Activated naive CD4-positive, alpha-beta T cell treated with anti-CD3 and anti-CD28 coated beads, Interleukin-2, amount 50 U/mL, for 16 hours (primary cell): ENCODE measurements at places on chromosomes 13 and 19.

- no peak for DNase-seq
Observed at GRCh38 chr13:67518785-67519184, 288.6 kb upstream of the PCDH9 start.

DNA sequence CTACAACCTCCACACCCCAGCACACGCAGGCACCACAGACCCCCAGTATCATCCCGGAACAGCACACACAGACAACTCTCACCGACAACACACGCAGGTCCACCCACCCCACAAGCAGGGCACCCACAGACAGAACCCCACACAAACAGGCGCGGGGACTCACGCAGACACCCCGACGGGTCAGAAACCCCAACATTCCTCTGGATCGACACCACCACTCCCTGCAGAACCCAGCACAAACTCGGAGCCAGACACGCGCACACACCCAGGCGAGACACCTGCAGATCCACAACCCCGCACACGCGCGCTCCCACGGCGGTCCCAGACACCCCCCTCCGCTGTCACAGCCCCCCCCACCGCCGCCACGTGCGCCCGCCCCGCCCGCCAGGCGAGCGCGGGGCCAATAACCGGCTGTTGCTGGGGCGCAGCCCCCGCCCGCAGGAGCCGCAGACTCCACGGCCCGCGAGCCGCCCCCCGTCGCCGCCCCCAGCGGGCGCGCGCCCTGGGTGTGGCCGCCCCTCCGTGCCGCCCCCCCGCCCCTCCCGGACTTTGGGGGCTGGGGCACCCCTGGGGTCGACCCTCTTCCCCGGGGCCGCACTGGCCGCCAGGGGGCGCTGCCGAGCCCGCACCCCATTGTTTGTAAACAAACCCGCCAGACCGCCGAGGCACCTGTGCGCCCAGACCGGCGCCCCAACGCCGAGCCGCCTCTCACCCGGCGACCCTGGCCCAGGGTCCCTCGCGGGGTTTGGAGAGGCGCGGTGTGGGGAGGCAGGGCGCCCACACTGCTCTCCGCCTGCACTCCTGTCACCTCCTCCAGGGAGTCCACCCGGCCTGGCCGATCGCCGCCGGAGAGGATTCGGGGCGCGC lies 712 bp downstream of the BBC3 start:
- DNase-seq = peak; percentile 79

- no peak for DNase-seq
Observed at GRCh38 chr19:28960586-28960985, 252.4 kb downstream of the UQCRFS1 start.

- no peak for DNase-seq
Observed at GRCh38 chr19:46503848-46504453, 8.3 kb upstream of the PNMA8B start.

DNA sequence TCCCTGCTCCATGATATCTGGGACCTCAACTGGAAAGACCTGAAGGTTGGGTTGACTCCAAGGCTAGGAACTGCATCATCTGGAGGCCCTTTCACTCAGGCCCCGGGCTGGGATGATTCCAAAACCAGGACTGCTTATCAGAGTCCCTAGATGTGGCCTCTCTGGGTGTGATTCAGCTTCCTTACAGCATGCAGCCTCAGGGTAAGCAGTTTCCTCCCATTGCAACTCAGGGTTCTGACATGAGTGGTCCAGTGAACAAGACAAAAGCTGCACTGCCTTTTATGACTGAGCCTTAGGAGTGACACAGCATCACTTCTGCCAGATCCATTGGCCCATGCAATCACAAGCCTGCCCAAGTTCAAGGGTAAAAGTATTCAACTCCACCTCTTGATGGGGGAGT lies 502.8 kb downstream of the COG6 start:
- DNase-seq = no peak

- no peak for DNase-seq
Observed at GRCh38 chr19:16875584-16876555, 12.9 kb upstream of the F2RL3 start.

GRCh38 chr13:46655377-46656180 lies 102.6 kb downstream of the LRCH1 start:
- DNase-seq = no peak

- no peak for DNase-seq
Observed at GRCh38 chr19:42252365-42253244, 2.3 kb downstream of the ERF start.

GRCh38 chr13:90197722-90198121 lies 1149.8 kb upstream of the MIR17HG start:
- no peak for DNase-seq

- DNase-seq = no peak
Observed at GRCh38 chr19:19749908-19750841, 17.3 kb upstream of the ZNF14 start.

DNA sequence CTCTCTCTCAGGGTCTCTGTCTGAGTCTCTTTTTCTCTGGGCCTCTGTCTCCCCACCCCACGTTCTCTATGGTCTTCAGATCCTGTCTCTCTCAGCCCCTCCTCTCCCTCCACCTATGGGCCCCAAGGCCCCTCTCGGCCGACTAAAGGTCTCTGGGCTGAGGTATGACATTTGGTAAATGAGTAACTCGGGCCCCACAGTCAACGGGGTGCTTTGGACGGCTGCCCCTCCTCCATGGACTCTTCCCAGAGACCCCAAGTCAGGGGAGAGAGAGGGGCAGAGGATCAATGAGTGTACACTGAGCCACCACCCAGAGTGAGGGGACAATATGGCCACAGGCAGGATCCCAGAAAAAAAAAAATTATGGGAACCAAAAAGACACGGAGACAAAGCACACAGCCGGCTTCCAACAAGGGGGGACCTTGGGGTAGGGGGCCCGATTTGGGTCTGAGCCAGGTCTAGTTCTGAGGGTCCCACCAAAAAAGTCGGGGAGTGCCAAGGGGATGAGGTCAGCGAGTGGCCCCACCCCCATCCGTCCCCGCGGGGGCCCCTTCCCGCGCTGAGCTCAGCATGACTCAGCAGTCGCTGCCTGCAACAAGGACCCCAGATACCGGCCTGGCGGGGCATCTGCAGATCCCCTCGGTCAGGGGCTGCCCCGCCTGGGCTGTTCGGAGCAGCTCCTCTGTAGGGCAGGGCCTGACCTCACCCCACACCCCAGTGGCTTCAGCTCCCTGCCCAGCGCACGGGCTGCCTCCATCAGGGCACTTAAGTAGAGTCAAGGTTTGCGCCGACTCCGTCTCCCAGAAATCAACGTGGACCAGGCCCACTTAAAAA lies 1.5 kb upstream of the FTL start:
- DNase-seq = peak; percentile 68

DNA sequence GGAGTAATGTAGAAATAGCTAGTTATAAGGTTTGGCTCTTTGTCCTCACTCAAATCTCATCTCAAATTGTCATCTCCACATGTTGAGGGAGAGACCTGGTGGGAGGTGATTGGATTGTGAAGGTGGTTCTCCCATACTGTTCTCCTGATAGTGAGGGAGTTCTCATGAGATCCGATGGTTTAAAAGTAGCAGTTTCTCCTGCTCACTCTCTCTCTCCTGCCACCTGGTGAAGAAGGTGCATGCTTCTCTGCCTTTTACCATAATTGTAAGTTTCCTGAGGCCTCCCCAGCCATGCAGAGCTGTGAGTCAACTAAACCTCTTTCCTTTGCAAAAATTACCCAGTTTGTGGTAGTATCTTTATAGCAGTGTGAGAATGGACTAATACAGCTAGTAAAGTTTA lies 849.4 kb downstream of the DACH1 start:
- no peak for DNase-seq

- no peak for DNase-seq
Observed at GRCh38 chr19:28839455-28839854, 373.5 kb downstream of the UQCRFS1 start.

- no peak for DNase-seq
Observed at GRCh38 chr13:51988988-51989618, 22.1 kb downstream of the ATP7B start.

DNA sequence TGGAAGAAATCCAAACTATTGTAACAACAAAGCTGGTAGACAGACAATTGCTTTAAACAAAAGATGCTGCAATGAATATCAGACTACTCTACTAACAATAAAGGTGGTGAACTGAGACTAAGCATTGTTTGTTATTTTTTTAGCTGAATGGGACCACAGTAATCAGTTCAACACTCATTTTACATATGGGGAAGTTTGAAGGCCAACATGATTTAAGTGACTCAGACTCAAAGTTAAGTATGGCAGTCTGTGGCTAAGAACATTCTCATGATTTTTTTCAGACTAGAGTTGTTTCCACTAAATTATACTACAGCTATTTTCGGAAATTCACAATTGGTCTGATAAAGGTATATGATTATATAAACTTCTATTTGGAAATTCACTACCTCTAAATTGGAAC lies 10.4 kb downstream of the EXOSC8 start:
- DNase-seq = no peak

DNA sequence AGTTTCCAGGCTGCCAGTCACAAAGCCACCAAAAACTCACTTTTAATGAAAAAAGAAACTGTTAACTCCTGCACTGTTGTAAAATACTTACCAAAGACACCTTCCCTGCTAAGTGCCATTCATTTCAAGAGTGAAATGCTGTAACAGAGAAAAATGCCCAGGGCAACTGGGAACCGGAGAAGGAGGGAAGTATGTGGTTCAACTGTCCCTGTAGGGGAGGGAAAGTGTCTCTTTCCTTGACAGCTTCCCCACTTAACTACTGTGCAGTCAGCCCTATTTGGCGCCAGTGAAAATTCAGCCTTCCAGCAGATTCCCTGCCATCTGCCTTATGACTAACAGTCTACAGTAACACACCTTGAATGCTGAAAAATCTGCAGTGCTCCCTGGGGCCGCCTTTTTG lies 789.0 kb downstream of the DIAPH3 start:
- no peak for DNase-seq

DNA sequence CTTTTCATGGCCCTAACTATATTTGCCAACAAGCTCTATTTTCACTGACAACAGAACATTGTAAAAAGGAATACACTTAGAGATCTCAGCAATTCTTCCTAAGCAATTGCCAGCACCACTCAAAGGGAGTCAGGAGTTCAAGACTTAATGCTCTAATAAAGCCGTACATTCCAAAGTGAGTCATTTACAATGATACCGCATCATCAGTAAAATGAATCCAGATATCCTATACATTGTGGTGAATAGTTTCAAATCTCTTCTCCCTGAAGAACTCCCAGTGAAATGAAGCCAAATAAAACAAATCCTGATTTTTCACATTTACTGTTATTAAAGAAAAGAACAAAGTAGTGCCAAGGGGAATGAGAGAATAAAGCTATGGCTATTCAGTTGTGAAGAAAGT lies 2898.7 kb upstream of the PCDH20 start:
- no peak for DNase-seq

GRCh38 chr19:45567609-45568008 lies 17.0 kb downstream of the OPA3 start:
- DNase-seq = no peak

- no peak for DNase-seq
Observed at GRCh38 chr13:83666141-83666540, 216.1 kb downstream of the SLITRK1 start.

- no peak for DNase-seq
Observed at GRCh38 chr19:52786078-52786463, 520 bp downstream of the ZNF600 start.

GRCh38 chr13:46401432-46401831 lies 14.4 kb upstream of the RUBCNL start:
- no peak for DNase-seq

DNA sequence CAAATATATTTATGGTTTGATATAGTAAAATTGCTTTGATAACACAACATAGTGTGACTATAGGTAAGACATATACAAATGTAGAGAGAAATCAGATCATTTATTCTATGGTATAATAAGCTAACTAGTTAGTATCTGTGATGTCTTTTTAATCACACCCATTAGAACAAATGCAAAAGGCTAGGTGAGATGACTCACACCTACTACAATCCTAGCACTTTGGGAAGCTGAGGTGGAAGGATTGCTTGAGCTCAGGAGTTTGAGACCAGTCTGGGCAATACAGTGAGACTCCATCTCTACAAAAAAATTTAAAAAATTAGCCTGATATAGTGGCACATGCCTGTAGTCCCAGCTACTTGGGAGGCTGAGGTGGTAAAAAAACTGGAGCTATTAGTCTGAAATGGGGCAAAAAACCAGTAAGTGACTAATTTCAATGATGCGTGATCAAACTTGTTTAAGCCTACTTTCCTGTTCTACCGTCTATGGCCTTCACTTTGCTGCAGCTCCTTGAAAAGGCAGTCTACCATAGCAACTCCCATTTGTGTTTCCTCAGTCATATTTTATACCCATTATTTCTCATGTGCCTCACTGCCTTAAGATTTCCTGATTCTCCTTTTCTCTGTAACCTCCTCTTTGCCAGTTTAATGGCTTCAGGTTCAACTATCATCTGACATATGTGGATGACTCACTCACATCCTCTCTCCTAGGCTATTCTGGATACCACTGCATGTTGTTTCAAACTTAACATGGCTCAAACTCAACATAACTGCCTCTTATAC lies 12.5 kb downstream of the ALG5 start:
- DNase-seq = no peak

DNA sequence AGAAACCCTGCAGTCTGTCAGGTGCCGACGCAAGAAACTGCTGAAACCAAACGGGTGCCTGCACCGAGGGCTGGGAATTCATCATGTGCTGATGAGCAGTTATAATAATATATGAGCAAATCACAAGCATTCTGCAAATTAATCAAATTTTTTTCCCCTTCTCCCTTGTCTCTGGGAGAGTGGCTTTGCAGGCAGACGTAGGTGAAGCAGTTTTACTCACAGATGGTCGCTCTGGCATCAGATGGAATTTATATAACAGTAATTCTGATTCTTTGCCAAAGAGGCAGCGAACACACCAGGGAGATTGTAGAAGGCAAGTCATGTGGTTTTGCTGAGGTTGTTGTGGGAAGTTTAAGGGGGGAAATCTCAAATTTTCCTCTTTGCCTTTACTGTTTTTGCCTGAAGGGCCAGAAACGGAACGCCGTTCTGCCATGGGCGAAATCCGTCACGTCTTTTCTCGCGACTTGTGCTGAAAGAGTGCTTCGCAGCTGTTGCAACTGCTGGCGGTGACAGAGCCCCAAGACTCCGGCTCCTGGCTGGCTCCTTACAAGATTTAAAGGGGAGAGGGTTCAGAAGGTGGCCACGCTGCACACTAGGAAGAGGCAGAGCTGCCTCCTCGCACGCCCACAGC lies 320.1 kb downstream of the ZNF536 start:
- no peak for DNase-seq

- no peak for DNase-seq
Observed at GRCh38 chr13:99422586-99423220, 78.6 kb upstream of the TM9SF2 start.

GRCh38 chr13:107216046-107216755 lies 648.3 kb upstream of the ARGLU1 start:
- DNase-seq = no peak

GRCh38 chr13:21115231-21115630 lies 53.8 kb upstream of the LATS2 start:
- DNase-seq = no peak

DNA sequence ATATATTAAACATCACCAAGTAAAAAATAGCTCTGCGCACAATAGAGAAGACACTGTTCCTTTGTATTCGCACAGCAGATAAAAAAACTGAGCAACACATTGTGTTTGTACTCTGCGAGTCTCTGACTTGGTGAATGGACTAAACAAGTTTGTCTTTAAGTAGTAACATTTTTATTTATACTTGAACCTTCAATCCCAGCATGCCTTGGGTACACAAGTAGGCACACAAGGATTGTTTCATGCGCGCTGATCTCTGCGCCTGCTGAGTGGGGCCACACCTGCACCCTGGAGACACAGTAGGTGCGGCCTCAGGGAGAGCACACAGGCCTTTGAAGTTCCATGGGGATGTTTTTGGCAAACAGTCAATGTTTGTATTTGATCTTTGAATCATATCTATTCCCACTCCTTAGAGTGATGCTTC lies 318.9 kb downstream of the MYO16 start:
- DNase-seq = no peak

- no peak for DNase-seq
Observed at GRCh38 chr19:5575590-5575989, 7.8 kb upstream of the TINCR start.
